ENCODE measurements at places on chromosomes 7 and 10.

- no peak for DNase-seq
These were observed 312.1 kb upstream of the SHH start for GRCh38 chr7:156124356-156124755.

GRCh38 chr10:108048898-108049297 is 884.4 kb upstream of the SORCS1 start:
- DNase-seq = no peak

- no peak for DNase-seq
These were observed 80.6 kb downstream of the ETV1 start for GRCh38 chr7:13908667-13909397.

GRCh38 chr7:157544980-157545680 is 208.3 kb downstream of the DNAJB6 start:
- DNase-seq = no peak

- DNase-seq = no peak
These were observed 76.1 kb downstream of the LRRC17 start for GRCh38 chr7:102988631-102989560.

GRCh38 chr10:49011756-49012155 is 72.1 kb upstream of the LRRC18 start:
- DNase-seq = no peak

GRCh38 chr7:93861325-93861949 is 29.1 kb downstream of the TFPI2 start:
- DNase-seq = no peak

GRCh38 chr7:90225181-90225580 is 13.6 kb downstream of the STEAP2 start:
- DNase-seq = no peak

DNA sequence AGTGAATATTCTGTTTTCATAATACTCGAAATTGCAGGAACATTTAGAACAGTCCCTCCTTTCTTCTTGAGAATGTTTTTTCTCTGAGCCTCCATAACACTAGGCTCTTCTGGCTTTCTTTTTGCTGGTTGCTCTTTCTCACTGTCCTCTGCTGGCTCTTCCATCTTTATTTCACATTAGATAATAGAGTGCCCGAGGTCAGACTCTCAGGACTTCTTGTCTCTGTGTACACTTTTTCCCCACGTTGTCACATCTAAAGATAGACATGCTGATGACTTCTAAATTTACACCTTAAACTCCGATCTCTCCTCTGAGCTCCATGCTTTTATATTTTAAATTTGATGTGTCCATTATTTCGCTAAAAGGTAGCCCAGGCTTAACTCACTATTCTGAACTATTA is 15.4 kb upstream of the LRRN3 start:
- DNase-seq = no peak

GRCh38 chr7:129008645-129009414 is 46.1 kb downstream of the TNPO3 start:
- DNase-seq = no peak

DNA sequence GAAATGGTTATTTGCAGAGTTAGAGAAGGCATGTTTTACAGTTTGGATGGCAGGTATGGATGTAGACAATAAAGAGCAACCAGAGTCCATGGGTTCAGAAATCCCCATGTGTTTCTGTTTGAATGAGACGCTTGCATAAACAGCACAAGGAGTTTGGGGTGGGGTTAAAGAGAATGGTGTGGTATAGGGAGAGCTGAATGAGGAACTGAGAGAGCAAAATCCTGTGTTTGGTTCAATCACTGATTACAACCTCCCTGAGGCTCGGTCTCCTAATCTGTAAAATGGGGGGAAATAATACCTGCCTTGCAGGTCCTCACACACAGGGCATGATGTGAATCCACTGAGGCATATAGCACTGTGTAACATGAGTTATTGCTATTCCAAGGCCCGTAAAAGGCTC is 23.7 kb downstream of the CAV1 start:
- DNase-seq = no peak

DNA sequence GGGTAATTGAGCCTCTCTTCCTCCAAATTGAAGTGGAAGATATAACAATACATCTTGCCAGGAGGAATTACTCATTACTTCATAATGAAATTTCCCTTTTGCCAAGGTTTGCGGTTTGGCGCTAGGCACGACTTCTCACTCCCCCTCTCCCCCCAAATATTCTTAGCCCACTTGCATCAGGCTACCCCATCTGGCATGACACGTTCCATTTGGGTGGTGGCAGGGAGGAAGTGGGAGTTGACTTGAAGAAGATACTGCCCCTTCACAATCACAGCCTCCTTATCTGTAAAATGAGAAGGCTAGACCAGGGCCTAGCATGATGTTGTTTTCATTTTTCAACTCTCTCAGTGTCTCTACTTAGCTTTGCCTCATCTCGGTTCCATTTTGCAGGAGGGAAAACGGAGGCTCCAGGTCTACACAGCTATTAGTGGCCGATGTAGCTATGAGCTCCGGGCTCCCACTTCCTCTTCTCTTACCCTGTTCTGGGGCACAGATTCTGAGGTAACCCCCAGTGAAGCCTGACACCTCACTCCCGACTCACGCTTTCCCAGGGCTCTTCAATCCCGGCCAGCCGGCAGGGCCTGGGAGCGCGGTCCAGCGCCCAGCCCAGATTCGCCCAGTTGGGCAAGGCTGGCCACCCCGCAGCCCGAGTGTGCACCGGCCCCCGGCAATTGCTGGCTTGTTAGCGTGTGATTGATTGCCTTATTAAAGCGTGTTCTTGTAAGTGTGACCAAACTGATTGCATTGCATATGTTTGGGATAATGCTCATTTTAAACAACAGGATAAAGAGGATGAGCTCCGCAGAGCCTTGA is 6.5 kb downstream of the EVX1 start:
- DNase-seq = peak; percentile 64

DNA sequence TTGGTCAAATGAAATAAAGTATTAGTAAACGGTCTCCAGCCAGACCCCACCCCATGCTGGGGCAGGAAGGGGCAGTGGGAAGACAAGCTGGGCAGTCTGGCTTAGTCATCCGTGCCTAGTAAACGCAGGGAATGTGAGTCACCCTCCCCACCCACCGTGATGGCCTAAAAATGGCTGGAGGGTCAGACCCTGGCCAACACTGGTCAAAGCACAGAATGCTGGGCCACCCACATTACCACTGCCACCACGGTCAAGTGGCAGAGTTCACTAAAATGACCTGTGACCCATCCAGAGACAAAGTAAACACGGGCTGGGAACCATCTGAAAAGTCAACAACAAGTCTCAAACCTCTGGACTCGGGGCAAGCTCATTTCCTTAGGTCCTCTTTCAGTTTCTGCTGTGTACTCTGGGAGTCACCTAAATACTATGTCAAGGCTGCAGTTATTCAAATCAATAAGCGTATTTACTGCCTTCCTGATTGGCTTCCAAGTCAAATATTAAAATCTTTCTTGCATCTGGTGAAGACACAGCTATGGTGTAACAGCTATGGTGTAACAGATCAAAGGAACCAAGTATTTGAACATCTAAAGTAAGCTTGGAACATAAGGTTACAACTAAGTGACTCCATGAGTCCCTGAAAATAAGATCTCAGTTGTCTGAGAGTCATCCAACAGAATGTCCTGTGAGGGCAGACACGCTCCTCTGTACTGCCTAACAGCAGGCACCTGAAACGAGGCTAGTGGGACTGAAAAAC is 3.0 kb downstream of the ZFAND2A start:
- no peak for DNase-seq

GRCh38 chr10:44993922-44994751 is 6.6 kb upstream of the ZNF22 start:
- peak; percentile 54 for DNase-seq

GRCh38 chr7:155189590-155189989 is 108.1 kb upstream of the INSIG1 start:
- no peak for DNase-seq

DNA sequence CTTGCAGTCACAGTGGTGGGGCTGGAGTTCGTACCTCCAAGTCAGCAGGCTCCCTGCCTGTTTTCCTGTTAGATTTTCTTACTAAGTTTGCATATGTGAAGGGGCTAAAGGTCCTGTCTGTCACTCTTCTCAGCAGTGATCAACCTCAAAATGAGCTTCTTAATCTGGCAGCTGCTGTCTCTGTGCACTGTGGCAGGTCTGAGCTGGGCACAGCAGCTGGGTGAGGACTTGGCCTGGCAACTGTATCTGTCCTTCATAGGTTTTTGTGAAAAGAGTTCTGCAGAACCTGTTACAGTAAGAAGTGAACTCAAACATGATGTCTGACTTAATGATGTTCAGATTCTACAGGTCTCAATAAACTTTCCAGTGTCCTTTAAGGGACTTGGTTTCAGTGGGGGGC is 31.3 kb upstream of the GJD4 start:
- DNase-seq = no peak

DNA sequence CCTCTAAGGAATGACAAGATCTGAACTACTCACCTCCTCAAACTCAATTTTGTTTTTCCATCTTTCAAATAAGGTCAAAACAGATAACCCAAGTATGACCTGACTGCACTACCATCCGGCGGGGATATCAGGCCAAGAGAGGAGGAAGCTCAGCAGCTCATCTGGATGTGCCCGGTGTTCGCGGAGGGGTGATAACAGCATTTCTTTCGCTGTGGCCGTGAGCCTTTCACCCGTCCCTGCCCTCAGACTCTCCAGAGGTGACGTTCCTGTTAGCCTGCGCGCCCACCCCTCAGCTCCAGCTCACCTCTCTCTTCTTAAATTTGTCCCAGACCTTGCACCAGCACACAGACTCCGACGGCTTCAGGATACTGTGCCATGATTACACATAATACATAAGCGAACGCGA is 526 bp downstream of the ZNF248 start:
- DNase-seq = no peak

- no peak for DNase-seq
These were observed 109.2 kb downstream of the SND1 start for GRCh38 chr7:127761196-127761595.

DNA sequence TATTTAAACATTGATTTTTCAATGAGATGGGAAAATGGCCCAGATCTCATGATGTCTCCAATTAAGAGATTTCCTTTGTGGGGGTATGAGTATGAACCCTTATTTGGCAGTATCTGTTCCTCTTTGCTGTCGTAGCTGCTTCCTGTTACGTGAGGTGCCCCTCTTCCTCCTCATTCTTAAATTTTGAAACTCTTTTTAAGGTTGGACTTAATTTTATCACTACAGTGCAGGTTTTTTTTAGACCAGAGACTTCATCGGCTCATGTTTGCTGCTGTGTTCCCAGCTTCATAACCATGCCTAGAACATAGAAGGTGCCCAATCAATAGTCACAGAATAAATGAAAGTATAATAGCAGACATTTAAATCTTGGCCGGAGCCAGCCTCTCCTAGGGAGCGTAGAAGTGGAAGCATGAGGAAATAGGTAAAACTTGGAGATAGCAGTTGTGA is 2.4 kb downstream of the MIOS start:
- no peak for DNase-seq

DNA sequence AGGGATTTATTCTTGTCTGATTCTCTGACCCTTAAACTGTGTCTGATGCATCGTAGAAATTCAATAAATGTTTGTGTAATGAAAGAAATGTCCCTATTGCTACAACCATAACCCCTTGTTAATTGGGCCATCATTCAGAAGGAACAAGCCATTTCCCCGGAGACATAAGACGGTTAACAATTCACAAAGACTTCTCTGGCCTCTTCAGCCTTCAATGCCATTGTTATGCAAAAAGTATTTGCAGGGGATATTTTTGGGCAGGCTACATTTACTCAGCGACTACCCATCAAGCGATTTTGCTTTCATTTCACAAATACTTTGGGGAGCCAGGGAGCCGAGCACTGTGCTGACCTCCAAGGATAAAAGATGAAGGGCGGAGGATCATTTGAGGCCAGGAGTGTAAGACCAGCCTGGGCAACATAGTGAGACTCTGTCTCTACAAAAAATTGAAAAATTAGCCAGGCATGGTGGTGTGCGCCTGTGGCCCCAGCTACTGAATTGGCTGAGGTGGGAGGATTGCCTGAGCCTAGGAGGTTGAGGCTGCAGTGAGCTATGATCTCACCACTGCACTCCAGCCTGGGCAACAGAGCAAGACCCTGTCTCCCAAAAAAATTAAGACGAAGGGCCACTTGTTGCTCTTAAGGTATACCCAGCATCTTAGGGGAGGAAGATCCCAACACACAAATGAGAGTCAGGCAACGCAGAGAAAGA is 20.0 kb upstream of the SDK1 start:
- DNase-seq = no peak

DNA sequence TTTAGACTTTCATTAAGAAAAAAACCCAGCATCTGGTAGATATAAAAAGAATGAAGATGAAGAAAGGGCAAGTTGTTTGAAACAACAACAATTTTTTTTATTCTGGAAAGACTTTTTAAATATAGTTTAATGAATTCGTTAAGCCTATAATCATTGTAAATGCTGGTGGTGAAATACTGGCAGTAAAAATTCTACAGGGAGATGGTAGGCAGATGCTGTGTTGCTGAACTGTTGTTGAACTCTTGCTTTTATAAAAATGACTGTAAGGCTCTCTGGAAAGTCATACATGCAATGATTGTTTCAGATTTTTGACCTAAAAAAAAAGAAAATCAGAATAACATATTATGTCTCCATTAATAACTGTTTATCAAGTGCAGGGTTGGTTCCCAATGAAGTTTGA is 39.0 kb downstream of the SCIN start:
- DNase-seq = no peak

DNA sequence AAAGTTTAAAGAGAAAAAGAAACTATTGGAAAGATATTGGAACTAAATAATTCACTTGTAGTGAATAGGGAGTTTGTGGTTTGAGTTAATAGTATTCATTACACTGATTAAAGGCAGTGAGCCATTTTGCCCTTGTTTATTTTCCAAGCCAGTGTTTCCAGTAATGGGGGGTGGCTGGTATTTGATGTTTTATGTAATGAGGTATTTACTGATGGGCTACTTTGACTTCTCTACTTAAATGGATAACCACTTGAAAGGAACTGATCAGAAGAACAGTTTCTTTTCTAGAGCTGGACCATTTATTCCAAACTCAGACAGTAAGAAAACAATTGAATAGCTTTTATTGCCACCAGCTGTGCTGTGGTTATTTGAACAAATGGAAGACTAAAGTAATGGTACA is 227.0 kb upstream of the HDAC9 start:
- DNase-seq = no peak

DNA sequence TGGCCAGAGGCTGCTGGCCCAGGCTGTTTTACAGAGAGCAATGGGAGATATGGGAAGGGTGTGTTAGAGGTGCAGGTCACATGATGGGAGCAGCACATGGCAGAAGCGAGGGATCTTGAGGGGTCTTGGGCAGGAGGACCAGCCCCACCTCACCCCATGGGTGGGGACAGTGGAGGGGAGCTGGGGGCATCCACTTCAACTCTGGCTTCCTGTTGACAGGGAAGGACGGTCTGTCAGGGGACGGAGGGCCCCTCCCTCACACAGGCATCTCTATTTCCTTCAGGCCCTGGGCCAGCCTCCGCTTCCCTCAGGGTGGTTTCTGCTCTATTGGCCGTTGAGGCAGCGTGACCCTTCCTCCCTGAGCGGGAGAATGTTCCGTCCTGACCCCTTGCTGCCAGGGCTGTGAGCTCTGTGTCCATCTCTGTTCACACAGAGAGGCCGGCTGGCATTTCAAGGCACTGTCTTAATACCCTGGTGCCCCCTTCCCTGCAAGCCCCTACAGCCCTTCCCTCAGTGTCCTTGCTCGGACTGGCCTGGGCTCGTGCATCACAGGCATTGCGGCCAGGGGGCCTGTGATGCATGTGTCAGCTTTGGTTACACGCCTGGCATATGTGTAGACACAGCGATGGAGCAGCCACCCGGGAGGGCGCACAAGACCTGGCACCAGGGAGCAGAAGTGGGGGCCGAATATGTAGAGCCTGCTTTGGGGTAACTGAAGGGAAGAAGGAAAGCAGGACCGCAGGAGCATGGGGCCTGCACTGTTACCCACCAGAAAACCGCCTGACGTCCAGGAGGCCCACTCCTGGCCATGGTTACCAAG is 31.8 kb downstream of the RAMP3 start:
- DNase-seq = no peak

- DNase-seq = no peak
These were observed 442.8 kb downstream of the PLXNA4 start for GRCh38 chr7:132133501-132133900.

Measured in AG09319 (cell line).